ENCODE measurements at places on chromosomes 3 and 15.

DNA sequence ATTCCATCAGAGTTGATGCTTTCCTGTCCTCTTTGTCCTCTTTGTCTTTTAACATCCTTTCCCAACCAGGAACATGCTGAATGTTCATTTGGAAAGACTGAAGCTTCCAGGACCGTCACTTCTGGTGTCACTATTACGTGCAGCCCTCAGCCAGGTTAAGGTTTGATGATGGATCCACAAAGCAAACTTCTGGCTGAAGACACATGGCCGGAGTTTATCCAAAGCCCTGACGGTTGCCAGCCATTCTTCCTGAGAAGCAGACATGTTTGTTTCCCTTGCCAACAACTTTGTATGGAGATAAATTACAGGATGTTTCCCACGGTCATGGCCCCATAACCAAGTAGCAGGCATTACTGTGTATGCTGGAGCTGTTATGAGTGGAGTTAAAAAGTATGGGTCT lies 236.9 kb downstream of the THSD4 start:
- no peak for DNase-seq

DNA sequence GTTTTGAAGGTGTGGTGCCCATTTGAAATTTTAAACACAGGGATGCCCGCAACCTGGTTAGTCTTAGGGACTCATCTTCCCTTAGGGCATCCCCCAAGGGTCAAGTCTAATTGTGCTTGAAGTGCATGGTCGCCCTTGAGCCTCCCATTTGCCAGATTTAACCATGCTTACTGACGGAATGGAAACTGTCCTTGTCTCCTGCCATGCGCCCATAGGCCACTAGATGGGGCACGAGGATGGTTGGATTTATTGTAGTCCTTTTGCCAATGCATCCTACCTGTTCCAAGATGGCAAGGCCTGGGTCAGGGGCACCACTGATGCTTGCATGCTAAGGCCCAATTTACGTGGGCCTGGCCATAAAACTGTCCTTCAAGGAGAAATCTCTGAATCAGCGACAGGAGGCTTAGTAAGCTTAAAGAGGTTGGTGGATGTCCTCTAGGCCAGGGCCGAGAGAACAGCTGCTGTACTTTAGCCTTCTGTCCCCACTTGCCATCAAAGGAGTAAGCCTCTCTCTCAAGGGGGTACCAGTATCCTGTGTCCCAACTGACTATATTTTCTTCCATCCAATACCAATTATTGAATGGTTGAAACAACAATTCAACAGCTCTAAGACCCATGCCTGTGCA lies 355.4 kb downstream of the OTOL1 start:
- DNase-seq = peak; percentile 10

DNA sequence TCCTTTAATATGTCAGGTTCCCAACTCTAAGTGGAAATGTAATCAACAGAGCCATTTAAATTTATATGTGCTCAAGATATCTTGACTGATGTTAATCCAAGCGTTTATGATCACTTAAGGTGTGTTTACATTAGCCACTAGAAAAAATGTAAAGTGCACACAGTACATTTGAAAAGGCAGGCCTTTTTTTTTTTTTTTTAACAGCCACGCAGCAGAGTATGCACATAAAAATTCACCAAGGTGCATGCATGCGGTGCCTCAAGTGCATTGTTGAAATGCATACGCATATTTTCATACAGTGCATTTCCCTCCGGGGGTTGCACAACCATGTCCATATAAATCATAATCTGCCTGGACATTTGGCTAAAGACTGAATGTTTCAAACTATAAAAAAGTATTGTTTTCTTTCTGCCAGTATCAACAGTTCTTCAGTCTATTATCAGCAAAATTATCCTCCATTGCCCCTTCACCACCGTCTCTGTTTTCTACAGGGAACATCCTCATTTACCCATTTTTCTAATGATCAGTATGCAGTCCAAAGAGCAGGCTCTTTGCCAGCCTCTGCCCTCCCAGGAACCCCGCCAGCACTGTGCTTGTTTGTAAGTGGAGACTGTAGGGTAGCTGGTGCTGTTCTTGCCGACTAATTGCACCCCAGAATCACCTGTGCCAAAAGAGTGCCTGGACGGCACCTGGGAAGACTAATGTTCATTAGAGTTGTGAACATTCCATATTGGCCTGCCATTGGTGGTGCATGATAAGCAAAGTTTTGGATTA lies 611.2 kb upstream of the CFAP20DC start:
- no peak for DNase-seq

DNA sequence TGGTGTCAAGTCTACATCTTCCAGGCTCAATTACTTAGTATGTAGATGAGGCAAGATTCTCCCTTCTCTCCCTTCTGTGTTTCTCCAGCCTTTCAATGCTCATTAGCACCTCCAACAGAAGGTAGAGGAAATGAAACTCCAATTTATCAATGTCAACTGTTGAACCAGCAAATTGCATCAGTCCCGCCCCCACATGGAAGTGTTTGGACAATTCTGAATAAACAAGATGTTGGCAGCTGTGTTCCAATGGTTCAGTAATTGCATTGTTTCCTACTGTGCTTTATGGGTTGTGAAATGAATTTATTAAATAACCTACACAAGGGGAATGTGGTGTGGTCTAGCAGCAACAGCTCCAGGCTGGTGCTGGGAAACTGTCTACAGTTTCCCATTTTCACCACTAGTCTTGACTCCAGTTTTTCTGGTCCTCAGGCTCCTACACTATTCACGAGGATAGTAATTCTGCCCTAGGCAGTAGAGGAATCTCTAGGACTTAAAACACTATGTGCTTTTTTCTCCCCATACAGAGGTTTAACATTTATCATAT lies 91.9 kb downstream of the MB21D2 start:
- peak; percentile 84 for DNase-seq

DNA sequence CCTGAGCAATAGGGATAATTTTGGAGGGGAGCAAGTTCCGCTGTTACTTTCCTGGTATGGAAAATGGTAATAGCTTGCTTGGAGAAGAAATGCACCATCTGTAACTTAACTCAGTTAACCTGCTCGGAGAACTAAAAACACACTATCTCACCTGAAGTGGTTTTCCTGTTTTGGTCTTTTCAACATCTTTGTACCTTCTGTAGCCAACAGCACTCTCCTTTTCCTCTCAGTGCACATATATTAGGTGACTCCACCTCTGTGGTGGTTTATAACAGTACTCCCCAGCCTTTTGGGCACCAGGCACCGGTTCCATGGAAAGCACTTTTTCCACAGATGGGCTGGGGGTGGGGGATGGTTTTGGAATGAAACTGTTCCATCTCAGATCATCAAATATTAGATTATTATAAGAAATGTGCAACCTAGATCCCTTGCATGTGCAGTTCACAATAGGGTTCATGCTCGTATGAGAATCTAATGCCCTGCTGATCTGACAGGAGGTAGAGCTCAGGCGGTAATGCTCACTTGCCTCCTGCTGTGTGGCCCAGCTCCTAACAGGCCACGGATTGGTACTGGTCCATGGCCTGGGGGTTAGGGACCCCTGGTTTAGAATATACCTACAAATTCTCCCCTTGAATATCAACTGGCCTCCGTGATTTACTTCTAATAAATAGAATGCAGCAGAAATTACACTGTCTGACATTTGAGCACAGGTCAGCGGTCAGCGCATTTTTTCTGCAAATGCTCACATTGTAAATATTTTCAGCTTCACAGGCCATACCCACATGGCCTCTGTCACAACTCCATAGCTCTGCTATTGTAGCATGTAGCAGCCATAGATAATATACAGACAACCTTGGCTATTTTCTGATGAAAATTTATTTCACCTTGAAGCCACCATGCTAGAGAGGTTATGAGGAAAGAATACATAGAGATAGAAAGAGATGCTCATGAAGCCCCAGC lies 83.8 kb upstream of the SUCLG2 start:
- DNase-seq = no peak

GRCh38 chr3:56747150-56747549 lies 54.6 kb downstream of the ARHGEF3 start:
- no peak for DNase-seq

- no peak for DNase-seq
Measured at GRCh38 chr15:69929905-69930630, 167.6 kb downstream of the TLE3 start.

- DNase-seq = no peak
Measured at GRCh38 chr3:71718072-71718471, 7.1 kb downstream of the EIF4E3 start.

DNA sequence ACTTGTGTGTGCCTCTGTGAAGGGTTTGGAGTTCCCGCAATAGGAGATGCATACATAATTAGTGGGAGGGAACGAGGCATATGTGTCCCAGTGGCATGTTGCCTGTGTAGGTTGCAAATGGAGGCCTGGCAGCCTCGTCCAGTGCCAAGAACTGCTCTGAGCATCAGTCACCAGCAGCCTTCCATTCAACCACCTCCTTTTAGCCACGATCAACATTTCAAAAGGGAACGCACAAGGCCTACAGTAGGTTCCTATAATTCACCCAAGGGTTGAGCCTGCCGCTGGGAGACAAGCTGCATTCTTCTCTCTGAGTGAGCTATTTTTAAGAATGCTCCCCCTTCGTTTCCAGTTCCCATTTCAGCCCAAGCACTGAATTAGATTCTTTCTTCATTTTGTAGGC lies 78.8 kb upstream of the CTNNB1 start:
- peak; percentile 23 for DNase-seq

- no peak for DNase-seq
Measured at GRCh38 chr15:36347272-36347858, 232.1 kb upstream of the CDIN1 start.

- no peak for DNase-seq
Measured at GRCh38 chr15:46409841-46410301, 775.0 kb downstream of the SQOR start.

DNA sequence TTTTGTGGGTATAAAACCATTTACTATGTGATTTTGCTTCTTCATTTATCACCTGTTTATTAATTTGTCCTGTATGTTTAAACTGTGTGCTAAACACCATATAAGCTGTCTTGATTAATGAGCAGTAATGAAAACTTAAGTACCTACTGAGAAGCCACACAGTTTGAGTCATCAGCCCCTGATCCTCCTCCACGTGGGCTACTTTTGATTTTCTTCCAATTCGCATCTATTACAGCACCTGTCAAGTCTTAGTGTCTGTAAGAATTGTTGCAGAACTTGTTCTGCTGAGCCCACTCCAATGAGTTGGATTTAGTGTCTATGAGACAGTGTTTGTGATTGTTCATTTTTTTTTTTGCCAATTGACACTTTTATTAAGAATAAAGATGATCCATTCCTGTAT lies 16.8 kb downstream of the EPHA6 start:
- DNase-seq = no peak

GRCh38 chr3:152452318-152452717 lies 183.6 kb downstream of the MBNL1 start:
- no peak for DNase-seq

DNA sequence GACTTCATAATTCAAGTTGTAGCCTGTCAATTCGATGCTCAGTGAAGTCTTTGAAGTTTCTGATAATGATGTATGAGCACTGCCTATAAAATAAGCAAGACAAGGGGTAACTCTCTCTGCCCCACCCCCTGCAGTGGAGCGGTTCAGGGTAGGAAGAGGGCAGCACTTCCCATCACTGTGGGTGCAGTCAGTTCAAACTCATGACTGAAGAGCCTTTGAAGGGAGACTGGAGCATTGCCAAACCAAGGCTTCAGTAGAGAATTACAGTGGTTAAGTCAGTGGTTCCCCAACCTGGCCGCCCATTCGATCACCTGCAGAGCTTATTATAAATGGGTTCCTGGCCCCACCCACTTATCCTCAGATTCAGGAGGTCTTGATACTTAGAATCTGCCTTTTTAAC lies 190.6 kb downstream of the SHQ1 start:
- no peak for DNase-seq

GRCh38 chr15:84828086-84828908 lies 11.1 kb downstream of the ALPK3 start:
- peak; percentile 66 for DNase-seq

DNA sequence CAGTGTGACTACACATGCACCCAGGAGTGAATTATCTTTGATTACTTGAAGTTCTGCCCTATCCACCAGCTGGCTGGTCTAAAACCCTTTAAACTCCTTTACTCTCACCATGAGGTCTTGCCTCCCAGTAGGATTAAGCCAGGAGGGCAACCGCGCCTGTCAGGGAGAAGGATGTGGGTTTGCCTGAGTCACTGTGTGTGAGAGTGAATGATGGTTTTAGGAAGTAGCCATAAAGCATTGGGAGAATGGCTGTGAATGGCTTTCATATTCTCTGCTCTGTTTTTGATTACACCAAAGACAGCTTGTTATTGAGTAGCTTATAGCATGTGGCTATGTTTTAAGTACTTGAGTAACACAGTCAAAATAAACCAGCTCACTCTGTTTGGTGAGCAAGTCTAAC lies 637.7 kb upstream of the TBL1XR1 start:
- DNase-seq = peak; percentile 48

DNA sequence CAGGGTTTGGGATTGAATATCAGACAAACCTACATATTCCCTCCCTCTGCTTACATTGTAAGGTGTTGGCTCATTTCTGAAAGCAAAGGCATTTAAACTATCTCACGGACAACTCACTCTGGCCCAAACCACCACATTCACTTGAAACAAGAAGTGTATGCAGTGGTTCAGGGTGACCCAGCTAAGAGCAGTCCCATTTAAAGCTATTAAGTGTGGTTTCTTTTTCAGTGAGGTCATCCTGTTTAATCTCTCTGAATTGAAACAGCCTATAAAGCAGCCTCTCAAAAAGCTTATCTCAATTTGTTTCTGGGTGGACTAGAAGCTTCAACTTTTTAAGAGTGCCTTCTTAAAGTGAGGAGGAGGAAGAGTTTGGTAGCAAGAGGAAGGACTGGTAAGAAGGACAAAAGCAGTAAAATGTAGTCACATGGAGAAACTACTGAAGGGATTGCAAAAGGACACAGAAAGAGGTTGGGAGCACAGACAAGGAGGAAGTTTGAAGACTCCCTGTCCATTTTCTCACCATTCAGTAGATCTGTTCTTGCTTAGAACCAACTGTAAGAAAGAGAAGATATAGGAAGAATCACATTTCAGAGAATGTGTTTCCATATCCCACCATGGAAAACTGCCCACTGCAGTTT lies 151.6 kb downstream of the TMCO5A start:
- peak; percentile 86 for DNase-seq

- no peak for DNase-seq
Measured at GRCh38 chr3:71072287-71072686, 511.2 kb downstream of the FOXP1 start.

GRCh38 chr3:189393598-189393997 lies 221.8 kb downstream of the TPRG1 start:
- DNase-seq = peak; percentile 77

DNA sequence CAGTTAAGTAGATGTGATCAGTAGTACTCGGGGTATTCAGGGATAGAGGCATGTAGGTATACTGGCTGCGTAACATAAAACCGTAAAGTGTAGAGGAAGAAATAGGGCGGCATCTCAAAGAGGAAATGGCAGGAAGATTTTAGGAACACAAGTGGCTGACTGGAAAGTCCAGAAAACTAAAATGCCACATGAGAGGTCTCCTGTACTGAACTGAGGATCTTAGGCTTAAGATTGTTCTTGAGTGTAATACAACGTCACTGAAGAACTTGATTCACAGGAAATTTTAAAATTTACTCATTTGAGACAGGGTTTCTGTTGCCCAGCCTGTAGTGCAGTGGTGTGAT lies 2.3 kb upstream of the LMLN start:
- no peak for DNase-seq
